ENCODE measurements at places on chromosomes 7 and 10. TPM values are rescaled to one million over a fixed set of nuclear protein-coding genes. Genes with fewer than 3 reads are reported as not detected.

DNA sequence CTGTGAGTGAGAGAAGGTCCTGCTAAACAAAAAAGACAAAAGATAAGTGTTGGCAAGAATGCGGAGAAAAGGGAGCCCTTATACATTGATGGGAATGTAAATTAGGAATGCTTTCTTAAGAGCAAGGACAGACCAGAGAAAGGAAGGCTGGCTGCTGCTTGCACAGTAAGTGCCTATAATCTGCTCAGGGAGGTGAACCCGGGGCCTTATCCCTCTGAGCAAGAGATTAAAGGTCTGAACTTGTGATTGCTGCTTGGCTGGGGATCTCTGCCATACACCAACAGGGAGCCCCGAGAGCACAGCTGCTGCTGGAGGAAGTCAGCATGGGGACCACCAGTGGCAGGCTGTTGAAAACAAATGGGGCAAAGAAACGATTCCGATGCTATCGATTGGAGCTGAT is 32.0 kb upstream of the CRTAC1 start:
- DNase-seq, result no peak

- DNase-seq, result no peak
Observed at GRCh38 chr7:110399421-110399820, 691.5 kb upstream of the LRRN3 start.

ENTPD7 gene
- total RNA-seq, result 3.5 TPM

DNA sequence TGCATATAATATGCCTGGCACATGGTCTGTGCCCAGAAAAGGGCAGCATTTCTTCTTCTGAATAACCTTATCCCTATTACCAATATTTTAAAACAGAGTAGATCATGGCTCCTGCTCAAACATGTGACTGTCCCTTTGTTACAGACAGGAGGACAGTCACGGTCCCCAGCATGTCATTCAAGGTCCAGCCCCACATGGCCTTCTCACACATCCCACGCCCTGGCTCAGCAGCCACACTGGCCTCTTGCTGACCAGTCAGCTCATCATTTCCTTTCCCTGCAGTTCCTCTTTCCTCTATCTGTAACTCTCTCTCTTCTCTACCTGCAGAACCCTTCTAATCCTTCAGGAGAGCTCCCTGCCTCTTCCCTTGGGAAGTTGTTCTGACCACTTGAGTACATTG is 167.8 kb downstream of the CHN2 start:
- no peak for DNase-seq

DNA sequence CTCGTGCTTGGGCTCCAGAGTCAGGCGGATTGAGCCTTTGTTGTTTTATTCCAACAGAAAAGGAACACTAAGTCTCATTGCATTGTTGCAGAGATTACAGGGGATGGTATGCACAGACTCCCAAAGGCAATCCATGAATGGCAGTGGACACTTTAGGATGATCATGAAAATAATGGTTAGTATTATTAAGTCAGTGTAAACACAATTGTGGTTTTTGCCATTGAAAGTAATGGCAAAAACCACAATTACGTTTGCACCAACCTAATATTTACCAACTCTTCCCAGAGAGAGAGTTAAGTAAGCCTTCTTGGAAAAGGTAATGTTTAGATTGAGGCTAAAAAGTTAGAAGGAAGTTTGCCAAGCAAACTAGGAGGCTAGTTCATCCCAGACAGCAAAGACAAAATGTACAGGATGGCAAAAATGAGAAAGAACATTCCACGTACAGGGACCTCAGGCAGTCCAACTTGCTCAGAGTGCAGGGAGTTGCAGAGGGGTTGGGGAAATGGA is 72.9 kb upstream of the AMPH start:
- no peak for DNase-seq

PNLIPRP1 gene
- total RNA-seq, result not detected

GRCh38 chr10:26046073-26046700 is 112.2 kb downstream of the MYO3A start:
- DNase-seq, result no peak

GRCh38 chr7:18401757-18402156 is 93.8 kb upstream of the HDAC9 start:
- DNase-seq, result no peak

DNA sequence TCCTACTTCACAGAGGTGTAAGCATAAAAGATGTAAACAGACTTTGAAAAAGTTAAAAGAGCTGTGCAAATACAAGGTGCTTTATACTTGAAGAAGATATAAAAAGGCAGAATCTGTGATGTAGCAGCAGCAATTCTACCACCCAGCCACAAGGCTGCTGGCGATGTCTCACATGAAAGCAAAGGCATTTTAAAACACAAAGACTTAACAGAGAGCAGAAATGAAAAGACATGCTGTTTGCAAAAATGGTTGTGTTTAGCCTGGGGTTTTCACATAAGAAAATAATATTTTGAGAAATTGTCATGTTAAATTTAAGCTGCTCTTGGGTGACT is 85.5 kb upstream of the ZNF800 start:
- DNase-seq, result no peak

DNA sequence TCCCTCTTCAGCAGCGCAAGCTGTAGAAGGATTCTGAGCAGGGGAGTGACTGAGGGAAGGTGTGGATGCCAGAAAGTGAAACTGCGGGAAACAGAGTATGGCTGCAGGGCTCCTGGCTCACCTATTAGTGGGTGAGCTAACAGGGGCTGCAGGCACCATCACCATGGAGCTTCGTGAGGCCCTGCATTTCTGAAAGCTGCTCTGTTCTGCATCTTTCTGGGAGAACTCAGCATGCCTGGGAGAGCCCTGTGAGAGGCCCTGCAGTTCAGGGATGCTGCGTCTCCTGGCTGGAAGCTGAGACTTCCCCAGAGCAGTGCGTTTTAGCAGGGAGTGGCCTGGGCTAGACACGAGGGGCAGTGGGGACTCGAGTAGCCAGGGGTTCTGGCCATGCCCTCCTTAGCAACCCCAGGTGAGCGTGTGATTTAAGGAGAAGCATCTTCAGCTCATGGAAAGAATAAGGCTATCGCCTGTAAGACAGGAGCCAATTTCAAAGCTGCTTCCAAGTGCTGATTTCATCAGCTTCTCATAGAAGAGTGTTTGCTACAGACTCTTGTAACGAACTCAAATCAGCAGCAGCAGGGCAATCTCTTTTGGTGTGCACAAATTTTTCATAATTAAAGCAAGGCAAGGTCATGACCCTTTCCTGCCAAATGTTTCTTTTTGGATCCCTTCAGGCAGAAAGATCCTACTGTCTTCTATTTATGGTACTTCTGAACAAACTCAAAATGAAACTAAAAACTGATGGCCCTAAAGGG is 293.6 kb upstream of the ZNF32 start:
- peak; percentile 50 for DNase-seq

EIF5AL1 gene
- not detected for total RNA-seq

RTKN2 gene
- 0.15 TPM for total RNA-seq

GJD4 gene
- total RNA-seq, result not detected

NRP1 gene
- total RNA-seq, result 54.6 TPM

GRCh38 chr7:92788559-92789183 is 47.7 kb downstream of the CDK6 start:
- no peak for DNase-seq

BTBD16 gene
- not detected for total RNA-seq

TAS2R4 gene
- total RNA-seq, result 0.31 TPM

DKK1 gene
- total RNA-seq, result 3.7 TPM

CABCOCO1 gene
- total RNA-seq, result 0.35 TPM

DNA sequence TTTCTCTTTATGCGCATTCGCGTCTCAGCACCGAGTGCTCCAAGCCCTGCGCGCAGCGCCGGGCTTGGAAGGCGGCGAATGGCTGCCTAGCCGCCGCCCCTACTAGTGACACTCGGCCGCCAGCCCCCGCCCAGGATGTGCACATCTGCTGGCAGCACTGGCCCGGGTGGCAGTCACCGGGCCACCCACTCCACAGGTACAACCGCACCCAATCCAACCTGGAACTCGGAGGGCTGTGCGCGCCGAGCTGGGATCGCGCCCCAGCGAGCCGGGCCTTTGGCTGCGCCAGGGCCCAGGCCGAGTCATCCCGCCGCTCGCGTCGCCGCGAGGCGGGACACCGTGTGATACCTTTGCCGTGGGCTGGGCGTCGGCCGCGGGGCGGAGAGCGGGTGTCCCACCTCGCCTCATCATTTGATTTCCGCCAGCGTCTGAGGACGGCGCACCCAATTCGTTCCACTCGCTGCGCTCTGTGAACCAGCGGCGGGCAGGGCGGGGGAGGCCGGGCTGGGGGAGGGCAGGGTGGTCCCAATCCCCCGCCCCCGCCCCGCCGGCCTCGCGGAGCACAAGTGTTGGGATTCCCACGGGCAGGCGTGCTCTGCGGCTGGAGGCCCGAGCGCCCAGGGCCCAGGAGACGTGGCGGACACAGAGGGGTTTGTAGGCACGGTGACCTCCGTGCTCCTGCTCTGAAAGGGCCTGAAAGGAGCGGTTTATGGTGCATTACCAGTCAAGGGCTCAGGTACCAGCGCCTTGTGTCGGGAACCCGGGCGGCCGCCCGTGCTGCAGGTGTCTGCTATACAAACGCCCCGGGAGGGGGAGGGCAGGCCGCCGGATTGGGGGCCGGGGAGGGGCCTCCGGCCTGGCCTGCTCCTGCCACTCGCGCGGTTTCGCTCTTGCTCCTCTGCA is 17.8 kb upstream of the PTF1A start:
- DNase-seq, result no peak

OR13A1 gene
- not detected for total RNA-seq

- no peak for DNase-seq
Observed at GRCh38 chr10:112092519-112092918, 91.0 kb downstream of the GPAM start.

GRCh38 chr7:665736-666453 is 60.6 kb upstream of the DNAAF5 start:
- peak; percentile 66 for DNase-seq

ZNF786 gene
- 3.1 TPM for total RNA-seq

MKI67 gene
- total RNA-seq, result 0.35 TPM

SAP25 gene
- total RNA-seq, result not detected

DNA sequence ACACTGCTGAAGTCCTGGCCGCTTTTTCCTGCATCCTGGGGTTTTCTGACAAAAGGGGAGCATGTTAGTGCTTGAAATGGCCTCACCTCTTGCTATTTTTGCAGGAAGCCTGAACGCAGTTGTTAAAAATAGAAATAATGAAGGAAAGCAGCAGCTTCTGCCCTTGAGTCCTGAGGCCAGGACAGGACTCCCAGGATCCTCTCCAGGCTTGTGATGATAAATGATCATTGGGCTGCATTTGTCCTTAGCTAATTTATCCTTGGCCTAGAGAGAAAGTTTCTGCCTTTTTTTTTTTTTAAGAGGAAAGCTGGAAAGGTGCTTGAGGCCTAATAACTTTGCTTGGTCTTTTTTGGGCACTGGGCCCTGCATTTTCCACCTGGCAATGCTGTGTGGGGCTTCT is 17.7 kb upstream of the FAM20C start:
- DNase-seq, result no peak

- no peak for DNase-seq
Observed at GRCh38 chr7:99219185-99219767, 11.4 kb upstream of the KPNA7 start.

DNA sequence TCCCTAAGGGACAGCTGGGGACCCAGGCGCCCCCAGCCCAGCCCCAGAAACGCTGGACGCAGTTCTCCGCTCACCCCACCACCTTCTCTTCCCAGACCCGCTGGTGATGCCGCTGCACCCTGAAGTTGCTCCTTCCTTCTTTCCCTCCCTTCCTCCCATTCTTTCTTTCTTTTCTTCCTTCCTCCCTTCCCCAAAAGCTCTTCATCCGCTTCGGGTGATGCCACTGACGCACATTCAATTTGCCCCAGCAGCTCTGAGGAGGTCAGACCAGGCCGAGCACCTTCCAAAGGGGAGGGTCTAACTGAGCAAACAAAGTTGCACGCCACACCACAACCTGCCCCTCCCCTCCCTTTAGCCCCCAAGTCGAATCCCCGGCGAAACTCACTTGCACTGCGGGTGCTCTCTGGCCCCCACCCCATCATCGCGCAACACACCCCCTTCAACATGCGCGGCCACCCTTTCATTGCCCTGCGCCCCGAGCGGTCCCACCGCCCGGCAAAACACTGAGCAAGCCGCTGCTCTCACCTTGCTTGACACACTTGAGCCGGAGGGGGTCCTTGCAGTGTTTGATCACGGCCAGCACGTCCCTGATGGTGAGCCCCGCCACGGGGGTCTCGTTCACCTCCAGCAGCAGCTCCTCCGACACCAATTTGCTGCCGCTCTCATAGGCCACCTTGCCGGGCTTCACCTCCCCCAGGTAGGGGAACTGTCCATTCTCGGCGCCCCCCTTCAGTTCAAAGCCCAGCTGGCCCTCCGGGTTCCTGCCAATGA is 787 bp downstream of the MAGI2 start:
- DNase-seq, result no peak

PTN gene
- total RNA-seq, result 26.2 TPM

GRCh38 chr7:2566348-2566889 is 7.6 kb downstream of the IQCE start:
- no peak for DNase-seq

GRCh38 chr10:35191523-35191922 is 64.9 kb downstream of the CREM start:
- DNase-seq, result no peak

DNA sequence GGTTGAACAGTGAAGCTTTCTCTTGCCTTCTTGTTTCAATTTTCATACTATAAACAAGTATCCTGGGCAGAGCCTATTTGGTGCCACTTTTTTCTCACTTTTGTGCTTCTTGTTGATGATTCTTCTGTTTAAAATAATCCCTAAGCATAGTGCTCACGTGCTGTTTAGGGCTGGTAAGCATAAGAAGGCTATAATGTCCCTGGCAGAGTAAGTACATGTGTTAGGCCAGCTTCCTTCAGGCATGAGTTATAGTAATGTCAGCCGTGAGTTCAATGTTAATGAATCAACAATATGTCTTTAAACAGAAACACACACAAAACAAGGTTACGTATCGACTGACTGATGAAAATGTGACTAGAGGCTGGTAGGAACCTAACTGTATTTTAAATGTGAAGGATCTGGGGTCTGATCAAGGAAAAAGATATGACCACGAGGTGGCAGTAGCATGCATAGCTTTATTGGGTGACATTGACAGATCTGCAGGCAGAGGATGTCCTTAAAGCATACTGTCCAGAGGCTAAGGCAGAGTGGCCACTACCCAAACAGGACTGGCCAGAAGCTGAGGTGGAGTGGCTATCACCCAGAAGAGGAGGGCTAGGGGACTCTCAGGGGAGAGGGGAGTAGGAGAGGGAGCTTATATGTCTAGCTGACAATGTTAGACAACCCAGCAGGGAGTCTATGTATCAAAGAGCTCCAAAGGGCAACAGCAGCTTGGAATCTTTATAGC is 113.7 kb downstream of the BRAF start:
- DNase-seq, result no peak

GHRHR gene
- total RNA-seq, result not detected

ACHE gene
- total RNA-seq, result 33.0 TPM

DNA sequence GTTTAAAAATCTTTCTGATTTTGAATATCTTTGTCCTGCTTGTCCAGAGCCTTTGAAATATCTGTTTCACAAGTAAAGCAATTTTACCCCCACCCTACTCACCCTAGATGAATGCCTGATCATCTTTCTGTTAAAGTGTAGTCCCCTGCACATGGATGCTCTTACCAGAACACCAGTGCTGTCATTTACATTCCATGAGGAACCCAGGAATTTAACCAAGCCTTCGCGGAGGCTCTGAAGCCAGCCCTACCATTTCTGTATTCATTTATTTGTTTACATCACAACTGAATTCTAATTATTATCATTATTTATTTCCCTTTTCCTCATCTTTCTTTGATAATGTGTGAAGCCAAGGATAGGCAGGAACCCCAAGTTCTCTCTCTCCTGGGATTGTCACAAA is 167.8 kb upstream of the MYO3A start:
- DNase-seq, result no peak

SEMA3C gene
- total RNA-seq, result 58.3 TPM

GRCh38 chr7:159065852-159066480 is 78.7 kb downstream of the VIPR2 start:
- no peak for DNase-seq

- DNase-seq, result no peak
Observed at GRCh38 chr7:96127746-96128145, 194.2 kb downstream of the SLC25A13 start.
